ENCODE measurements at places on chromosomes 13 and 19.

- DNase-seq: no peak
These were observed 6.6 kb upstream of the IFI30 start for GRCh38 chr19:18167011-18167410.

- peak; percentile 96 for DNase-seq
These were observed 1.6 kb downstream of the RASIP1 start for GRCh38 chr19:48738557-48739403.

GRCh38 chr13:50794226-50794625 is 49.3 kb downstream of the DLEU7 start:
- no peak for DNase-seq

DNA sequence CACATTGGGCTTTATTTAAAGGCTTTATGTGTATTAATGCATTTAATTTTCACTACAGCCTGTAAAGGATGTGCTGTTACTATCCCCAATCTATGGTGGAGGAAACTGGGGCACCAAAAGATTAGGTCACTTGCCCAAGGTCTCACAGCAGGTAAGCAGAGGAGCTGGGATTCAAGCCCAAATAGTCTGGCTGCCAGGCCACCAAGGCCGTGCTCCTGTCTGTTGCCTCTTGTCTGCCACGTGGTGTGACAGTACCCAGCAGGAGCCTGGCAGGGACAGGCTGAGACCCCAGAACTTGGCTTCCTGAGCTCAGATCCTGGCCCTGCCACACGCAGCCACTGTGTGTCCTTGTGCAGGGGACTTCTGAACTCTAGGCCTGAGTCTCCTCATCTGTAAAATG is 4.5 kb downstream of the NTN5 start:
- DNase-seq: no peak

DNA sequence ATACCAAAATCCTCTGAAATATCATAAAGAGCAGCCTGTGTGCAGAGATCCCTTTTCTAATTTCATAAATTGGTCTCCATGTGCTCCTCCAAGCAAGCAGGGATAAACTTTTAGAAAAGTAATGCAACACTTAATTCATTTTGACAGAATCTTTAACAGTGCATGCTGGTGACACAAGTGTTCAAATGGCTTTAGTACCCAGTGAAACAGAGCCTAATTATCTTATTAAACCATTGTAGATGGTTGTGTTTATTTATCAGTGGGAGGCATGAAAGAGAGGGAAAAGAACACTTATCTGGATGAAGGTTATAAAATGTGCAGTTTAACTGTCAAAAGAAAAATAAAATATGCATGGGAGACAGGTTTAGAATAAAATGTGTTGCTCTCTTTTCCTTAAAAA is 945.0 kb upstream of the PCDH20 start:
- DNase-seq: no peak

All from stimulated activated CD4-positive, alpha-beta T cell treated with anti-CD3 and anti-CD28 coated beads, Interleukin-4, amount 100 ng/mL, for 4 hours (primary cell).